ENCODE measurements at places on chromosomes 12 and 14. TPM values are rescaled to one million over a fixed set of nuclear protein-coding genes. Genes with fewer than 3 reads are reported as not detected.

EIF4B gene
- total RNA-seq = 290 TPM

APOLD1 gene
- 3.3 TPM for total RNA-seq

- DNase-seq = no peak
Observed at GRCh38 chr14:83019744-83020414, 1486.2 kb upstream of the SEL1L start.

- DNase-seq = no peak
Observed at GRCh38 chr12:89521364-89522223, 3.0 kb downstream of the GALNT4 start.

Measured in A172 (cell line).